ENCODE measurements at places on chromosomes 6 and 20.

- DNase-seq = no peak
Measured at GRCh38 chr20:53020376-53020775, 48.2 kb downstream of the TSHZ2 start.

- no peak for DNase-seq
Measured at GRCh38 chr20:4202441-4202840, 187.1 kb upstream of the RNF24 start.

DNA sequence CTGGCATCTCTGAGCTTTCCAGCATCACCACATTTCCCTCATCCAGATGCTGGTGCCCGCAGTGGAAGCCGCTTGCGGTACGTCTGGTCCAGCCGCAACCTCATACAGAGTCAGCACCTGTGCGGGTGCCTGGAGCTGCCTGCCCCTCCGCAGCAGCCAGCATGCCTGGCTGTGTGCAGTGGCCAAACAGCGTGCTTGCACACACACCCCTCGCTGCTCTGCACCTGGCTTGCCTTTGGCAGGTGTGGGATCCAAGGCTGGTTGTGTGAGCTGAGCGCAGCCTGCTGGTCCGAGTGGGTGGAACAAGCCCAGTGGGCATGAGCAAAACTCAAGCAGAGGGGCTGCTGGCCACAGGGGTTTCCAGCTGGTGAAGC, 3.1 kb upstream of the HINT3 start:
- DNase-seq = no peak

- DNase-seq = no peak
Measured at GRCh38 chr6:30761791-30762429, 17.6 kb upstream of the IER3 start.

DNA sequence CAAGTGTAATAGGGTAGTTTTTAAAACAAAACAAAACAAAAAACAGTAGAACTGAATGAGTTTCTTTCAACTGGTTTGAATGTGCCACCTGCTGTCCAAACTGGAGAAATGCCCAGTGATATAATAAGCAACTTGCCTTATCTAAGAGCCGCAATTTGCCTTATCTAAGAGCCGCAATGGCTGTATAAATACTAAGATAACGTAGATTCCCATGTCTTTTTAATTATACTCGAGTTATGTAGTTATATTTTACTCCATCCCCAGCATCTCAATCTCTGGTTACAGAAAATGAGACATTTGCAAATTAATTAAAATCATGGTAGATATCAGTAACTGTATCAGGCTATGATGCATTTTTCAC, 67.2 kb downstream of the RPP40 start:
- no peak for DNase-seq

DNA sequence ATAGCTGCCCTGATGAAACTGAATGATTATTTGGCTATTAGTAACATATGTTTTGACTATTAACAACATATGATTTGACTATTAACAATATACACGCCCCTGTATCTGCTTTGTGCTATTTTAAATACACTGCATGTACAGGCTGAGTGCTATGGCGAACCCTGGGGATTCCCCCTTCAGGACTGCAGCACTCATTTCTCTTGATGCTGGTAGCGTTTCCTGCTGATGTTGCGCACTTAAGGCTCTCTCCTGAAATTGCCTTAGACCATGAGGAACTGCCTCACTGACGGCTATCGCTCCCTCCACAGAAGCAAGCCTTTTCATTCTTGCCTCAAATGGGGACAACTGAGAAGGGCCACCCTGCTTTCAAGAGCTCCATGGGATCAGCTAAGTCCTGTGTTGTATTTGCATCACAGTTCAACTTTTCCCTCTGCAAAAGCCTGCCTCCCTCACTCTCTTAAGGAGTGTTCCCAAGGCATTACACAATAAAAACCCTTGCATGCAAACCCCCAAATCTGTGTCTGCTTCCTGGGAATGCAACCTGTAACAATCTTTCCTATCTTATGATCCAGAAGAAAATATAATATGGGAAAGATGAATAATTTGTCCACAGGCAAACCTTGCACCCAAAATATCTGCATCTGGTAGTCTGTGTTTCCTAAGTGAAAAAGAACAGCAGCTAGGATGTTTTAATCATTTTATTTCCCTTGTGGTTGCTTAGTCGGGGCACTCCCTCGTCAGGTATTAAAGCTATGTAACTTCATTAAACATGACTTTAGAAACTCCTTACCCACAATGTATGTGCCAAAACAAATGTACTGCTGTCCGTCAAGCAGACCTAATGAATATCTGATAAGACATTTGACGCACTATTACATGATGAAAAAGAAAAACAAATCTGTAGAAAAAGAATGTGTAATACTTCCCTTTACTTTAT, 456.4 kb downstream of the COL12A1 start:
- no peak for DNase-seq

DNA sequence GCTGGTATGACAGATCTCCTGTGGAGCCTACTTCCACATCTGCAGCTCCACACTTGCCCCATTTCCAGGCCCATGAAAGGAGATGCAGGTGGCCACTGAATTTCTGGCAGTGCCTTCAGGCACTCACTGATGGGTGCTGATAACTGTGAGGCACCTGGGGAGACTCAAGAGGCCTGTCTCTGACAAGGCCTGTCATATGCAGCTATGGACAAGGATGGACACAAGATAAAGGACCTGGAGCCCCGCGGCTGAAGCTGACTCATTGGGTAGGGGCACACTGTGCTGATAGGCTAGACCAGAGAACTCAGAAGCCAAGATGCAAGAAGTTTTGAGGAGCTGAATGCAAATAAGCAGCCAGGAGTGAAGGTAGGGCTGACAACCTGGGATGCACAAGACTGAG, 81.0 kb upstream of the LRFN2 start:
- DNase-seq = no peak

Measured in iPS DF 19.7 (cell line).